Hypothalamus (tissue), 51 donors: ENCODE measurements at places on chromosomes 11 and 22.

DNA sequence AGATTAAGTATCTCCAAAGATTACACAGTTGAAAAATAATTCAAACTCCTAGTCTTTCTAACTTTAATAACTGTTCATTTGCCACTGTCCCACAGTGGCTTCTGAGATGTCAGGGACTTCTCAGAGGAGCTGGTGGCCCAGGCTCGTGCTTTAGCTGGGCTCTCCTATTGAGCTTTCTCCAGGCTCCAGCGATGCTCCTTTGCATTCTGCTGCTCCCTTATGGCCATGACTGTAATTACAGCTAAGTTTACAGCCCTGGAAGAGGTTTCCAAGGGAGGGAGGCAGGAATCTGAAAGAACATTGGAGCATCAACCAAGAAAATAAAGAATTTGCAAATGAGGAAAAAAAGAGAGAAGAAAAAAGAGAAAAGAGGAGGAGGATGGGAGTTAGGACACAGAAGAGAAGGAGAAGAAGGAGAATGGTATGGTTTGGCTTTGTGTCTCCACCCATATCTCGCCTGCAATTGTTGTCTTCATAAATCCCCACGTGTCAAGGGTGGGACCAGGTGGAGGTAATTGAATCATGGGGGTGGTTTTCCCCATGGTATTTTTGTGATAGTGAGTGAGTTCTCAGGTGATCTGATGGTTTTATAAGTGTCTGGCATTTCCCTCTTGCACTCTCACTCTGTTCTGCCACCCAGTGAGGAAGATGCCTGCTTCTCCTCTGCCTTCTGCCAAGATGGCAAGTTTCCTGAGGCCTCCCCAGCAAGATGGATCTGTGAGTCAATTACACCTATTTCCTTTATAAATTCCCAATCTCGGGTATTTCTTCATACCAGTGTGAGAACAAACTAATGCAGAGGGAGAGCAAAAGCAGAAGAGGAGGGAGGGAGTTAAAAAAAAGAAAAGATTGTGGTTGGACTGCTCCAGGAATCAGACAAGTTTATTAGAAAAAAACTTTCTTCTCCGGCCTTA is 857.0 kb downstream of the KCNA4 start:
- DNase-seq = no peak

DNA sequence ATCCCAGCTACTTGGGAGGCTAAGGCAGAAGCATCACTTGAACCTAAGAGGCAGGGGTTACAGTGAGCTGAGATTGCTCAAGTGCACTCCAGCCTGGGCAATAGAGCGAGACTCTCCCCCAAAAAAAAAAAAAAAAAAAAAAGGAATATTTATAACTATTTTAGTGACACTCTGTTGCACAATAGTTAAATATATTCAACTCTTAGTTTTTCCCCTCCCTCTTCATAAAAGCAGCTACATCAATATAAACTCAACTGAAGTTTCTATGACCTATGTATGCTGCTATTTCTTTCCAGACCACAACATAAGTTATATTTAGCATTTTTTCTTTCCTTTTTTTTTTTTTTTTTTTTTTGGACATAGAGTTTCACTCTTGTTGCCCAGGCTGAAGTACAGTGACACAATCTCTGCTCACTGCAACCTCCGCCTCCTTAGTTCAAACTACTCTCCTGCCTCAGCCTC is 19.2 kb downstream of the CELF1 start:
- no peak for DNase-seq

GRCh38 chr22:44451016-44451415 is 47.0 kb downstream of the RTL6 start:
- no peak for DNase-seq

GRCh38 chr11:31355131-31355530 is 14.4 kb downstream of the DCDC1 start:
- DNase-seq = no peak

- DNase-seq = no peak
These were observed 9.0 kb downstream of the MB start for GRCh38 chr22:35608088-35608487.

- DNase-seq = no peak
These were observed 106.4 kb downstream of the TRAF6 start for GRCh38 chr11:36403661-36404060.

- no peak for DNase-seq
These were observed 56.7 kb upstream of the PTPRJ start for GRCh38 chr11:47923667-47924066.

DNA sequence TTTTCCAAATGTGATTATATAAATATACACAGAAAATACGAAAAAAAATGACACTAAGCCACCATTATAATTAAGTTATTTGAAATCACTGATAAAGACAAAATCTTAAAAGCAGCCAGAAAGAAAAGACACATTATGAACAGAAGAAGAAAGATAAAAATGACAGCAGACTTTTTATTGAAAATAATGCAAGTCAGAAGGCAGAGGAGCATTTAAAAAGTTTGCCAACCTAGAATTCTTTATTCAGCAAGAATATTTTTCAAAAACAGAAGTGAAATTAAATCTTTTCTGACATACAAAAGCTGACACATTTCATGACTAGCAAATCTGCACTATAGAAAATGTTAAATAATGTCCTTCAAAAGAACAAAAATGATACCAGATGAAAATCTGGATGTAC is 77.8 kb downstream of the CD82 start:
- no peak for DNase-seq

GRCh38 chr22:40325315-40325714 is 21.0 kb upstream of the ADSL start:
- DNase-seq = no peak

GRCh38 chr11:1693327-1694063 is 3.5 kb upstream of the KRTAP5-6 start:
- DNase-seq = peak; percentile 45

DNA sequence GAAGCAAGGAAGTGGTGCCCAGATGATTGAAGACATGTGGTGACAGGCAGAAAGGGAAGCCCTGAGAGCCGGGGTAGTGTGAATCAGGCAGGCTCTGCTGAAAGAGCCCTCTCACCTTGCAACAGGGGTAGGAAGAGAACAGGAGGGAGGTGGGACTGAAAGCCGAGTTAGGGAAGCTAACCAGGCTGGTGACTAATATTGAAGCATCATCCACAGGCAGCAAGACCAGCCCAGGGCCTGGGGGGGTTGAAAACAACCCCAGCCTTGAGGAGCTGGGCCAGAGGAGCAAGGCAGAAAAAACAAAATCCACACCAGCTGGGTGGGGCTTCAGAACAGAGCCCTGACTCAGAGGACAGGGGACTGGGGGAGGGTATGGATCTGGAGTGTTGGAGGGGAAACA is 35.0 kb upstream of the CRTAM start:
- no peak for DNase-seq

GRCh38 chr22:49347376-49347775 is 480.3 kb downstream of the BRD1 start:
- DNase-seq = no peak

DNA sequence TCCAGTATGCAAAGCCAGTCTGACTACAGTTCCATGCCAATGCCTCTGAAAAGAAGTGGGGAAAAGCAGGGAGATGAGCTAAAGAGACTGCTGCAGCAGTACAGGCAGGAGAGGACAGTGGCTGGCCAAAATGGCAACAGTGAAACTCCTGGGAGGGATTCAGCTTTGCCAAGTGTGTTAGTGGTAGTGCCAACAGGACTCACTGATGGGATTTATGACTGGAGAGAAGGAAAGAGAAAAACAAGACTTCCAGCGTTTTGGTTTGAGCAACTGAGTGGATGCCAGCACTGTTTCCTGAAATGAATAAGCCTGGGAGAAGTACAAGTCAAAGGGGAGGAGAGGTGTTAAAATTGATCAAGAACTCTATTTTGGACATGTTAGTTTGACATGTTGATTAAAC is 80.9 kb downstream of the PLEKHA7 start:
- DNase-seq = no peak

DNA sequence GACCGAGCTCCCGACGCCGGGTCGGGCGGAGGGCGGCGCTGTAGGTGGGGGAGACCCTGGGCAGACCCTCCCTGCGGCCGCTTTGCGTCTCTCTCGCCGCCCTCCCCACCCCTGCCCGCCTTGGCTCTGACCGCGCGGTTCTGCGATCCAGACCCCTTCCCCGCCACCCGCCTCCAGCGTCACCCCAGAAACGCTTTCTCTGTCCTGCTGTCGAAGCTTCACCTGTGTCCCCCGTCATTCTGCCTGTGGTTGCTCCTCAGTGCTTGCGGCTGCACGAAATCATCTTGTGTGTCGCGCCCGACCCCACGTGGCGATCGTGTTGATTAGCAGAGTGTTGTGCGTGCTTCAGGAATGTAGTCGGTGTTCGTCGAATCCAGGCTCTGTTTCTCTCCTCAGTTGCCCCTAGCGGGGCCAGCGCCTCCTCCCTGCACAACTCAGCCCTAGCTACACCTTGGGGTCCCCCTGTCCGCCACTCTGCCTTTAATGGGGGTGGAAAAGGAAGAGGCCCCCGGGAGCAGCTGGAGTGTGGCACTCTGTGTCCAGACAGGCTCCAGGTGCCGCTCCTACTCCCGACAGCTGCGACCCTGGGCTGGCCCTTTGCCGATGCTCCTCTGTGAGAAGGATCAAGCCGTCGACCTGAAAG is 851 bp downstream of the PTDSS2 start:
- DNase-seq = peak; percentile 42

GRCh38 chr22:37771081-37771480 is 36.7 kb upstream of the GCAT start:
- DNase-seq = no peak

- no peak for DNase-seq
These were observed 10.7 kb downstream of the MCM5 start for GRCh38 chr22:35410663-35411034.

GRCh38 chr11:34439610-34440198 is 970 bp downstream of the CAT start:
- no peak for DNase-seq

DNA sequence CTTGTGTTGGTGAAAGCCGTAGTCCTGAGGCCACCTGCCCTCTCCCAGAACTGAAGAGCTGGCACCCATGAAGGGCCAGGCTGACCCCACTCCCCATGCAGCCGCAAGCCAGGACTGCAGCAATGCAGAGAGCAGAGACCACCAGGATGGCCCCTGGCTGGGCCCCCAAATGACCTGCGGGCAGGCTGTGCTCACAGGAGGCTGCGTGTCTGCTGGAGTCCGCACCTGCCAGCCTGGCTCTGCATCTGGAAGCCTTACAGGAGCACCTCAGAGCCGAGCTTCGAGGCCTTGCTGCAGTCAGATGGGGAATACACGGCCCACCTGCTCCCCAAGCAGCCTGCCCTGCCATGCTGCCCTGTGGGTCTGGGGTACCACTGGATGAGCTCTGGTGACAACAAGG is 1336.8 kb downstream of the TBC1D22A start:
- no peak for DNase-seq

DNA sequence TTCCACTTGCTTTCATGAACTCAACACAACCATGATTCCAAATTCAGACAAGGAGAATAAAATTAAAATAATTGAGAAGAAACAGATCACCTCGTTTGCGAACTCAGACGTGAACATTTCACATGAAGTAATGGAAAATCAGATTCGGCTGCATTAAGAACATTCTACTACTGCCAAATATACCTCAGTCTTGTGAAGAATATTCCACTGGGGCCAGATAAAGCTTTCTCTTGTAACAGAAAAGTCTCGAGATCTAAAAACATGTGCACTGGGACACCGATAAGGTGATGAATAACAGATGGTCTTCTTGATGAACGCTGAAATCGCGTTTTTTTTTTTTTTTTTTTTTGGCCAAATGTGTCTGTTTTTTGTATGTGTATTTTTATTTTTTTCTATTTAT is 761.1 kb downstream of the BRD1 start:
- no peak for DNase-seq
